Sigmoid colon (tissue), 7 donors: ENCODE measurements at places on chromosomes 12 and 14. TPM values are rescaled to one million over a fixed set of nuclear protein-coding genes. Genes with fewer than 3 reads are reported as not detected.

The FAIM2 gene
- total RNA-seq, result 8.7 TPM

The ATXN7L3B gene
- 18.9 TPM for total RNA-seq

The SPTB gene
- 2.5 TPM for total RNA-seq

The MTERF2 gene
- total RNA-seq, result 15.8 TPM

The FOXJ2 gene
- total RNA-seq, result 12.5 TPM

The FOS gene
- total RNA-seq, result 172 TPM

The NGB gene
- total RNA-seq, result 9.5 TPM

The MYL2 gene
- total RNA-seq, result not detected

The CMKLR1 gene
- total RNA-seq, result 10.0 TPM

The CCDC184 gene
- 2.1 TPM for total RNA-seq

The TSHR gene
- total RNA-seq, result not detected

The PRB2 gene
- total RNA-seq, result not detected

The CDKL1 gene
- 59.0 TPM for total RNA-seq

The CPNE8 gene
- 24.7 TPM for total RNA-seq

The TSPAN8 gene
- total RNA-seq, result 1.3 TPM

The PPFIA2 gene
- 4.4 TPM for total RNA-seq

The WNT1 gene
- total RNA-seq, result not detected
